Calu3 (cell line): ENCODE measurements at places on chromosomes 7 and 10. TPM values are rescaled to one million over a fixed set of nuclear protein-coding genes. Genes with fewer than 3 reads are reported as not detected.

Gene UTF1
- not detected in 2 replicates for total RNA-seq

Gene PILRA
- total RNA-seq, result 3.1 and 3.3 TPM in 2 replicates

Gene SPDYE16
- total RNA-seq, result not detected in 2 replicates

Gene HEPACAM2
- total RNA-seq, result not detected in 2 replicates

Gene GRID1
- 0.10 TPM in 1 of 2 replicates, not detected in the other for total RNA-seq

Gene CUTC
- total RNA-seq, result 9.3 and 9.6 TPM in 2 replicates

Gene VIPR2
- not detected in 2 replicates for total RNA-seq

GRCh38 chr10:131979821-131980270 lies 1.9 kb downstream of the BNIP3 start:
- no peak for DNase-seq

GRCh38 chr10:44913350-44914081 lies 2.4 kb downstream of the TMEM72 start:
- DNase-seq, result no peak

DNA sequence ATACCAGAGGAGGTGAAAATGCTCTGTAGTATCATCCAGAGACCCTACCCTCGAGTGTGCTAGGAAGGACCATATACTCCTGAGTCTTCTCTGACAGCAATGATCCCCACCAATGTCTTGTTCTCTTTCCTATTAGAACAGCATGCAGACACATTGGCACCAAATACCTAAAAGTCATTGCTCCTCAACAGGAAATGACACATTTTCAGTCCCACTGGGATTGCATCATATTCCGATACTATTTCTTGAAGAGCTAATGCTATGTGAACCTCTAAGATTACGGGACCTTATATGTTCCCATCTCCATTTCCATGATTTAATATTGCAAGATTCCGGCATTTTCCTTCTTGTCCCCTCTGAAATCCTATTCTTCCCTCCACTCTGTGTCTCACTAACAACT lies 177.4 kb downstream of the NRP1 start:
- DNase-seq, result no peak

DNA sequence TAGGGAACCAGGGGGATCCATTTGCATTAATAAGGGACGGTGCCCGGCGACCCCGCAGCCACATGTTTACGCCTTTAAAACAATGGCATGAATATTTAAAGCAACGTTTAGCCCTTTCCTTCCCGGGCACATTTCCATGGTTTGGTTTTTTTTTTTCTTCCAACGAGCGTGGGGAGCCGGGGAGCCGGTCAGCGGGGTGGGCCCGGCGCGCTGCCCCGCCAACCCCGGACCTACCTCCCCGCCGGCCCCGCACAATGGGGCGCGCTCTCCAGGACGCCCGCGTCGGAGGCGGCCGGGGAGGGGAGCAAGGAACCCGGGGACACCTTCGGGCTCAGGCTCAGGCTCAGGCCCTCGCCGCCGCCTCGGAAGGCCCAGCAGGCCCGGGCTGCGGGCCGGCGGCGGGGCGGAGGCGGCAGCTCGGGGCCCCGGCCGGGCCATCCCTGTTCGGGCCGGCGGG lies 1.0 kb downstream of the SEPHS1 start:
- DNase-seq, result no peak

DNA sequence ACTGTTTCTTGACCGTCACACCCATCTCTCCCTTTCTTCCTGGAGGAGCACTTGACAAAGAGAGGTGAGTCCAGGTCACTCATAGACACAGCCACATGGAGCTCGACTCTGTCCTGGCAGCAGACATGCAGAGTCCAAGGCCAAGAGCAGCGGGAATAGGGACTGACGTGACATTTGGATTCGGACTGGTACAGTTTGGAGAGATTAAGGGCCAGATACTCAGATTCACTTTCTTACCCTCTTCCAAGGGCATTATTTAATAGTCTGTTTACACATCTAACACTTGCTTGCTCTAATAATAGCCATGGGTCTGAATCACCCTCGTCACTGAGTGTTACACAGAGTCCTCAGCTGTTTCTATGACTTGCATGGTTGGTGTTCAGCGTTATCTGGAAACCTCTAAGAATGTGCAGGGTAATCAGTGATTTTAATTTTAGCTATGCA lies 39.2 kb upstream of the OTUD1 start:
- DNase-seq, result no peak

DNA sequence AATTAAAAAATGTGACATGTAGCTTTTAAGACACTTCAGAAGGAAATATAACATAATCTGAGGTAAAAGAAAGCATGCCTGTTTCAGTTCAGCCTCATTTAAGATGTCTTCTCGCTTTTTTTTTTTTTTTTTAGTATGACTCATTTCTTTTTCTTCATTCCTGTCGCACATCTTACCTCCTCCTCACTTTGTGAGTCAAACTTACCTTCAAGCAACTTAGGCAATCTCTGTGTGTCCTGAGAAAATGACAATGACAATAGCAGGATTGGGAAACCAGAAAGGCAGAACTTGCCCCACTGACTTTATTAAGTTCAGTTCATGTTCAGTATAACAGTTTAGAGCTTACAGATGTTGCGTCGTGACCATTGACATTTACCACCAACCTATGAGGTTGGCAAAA lies 7.7 kb downstream of the PTN start:
- no peak for DNase-seq

- DNase-seq, result no peak
Measured at GRCh38 chr7:116162992-116163391, 47.3 kb upstream of the TES start.

- peak; percentile 91 for DNase-seq
Measured at GRCh38 chr7:151038951-151039849, 9.1 kb upstream of the ASIC3 start.

GRCh38 chr7:137886281-137886680 lies 39.5 kb upstream of the DGKI start:
- no peak for DNase-seq

DNA sequence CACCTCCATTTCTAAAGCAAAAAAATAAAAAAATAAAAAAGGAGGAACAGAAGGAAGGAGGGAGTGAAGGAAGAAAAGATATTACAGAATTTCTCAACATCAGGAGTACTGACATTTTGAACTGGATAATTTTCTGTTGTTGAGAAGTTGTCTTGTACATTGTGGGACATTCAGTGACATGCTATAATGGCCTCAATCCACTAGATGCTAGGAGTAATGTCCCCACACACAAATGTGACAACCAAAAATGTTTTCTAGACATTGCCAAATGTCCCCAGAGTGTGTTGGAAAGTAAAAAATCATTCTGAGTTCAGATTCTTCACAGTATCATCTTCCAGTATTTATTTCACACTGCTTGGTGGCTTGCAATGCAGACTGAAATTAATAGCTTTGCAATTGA lies 6.5 kb downstream of the ZNF438 start:
- DNase-seq, result no peak
